ENCODE measurements at places on chromosomes 4 and X.

DNA sequence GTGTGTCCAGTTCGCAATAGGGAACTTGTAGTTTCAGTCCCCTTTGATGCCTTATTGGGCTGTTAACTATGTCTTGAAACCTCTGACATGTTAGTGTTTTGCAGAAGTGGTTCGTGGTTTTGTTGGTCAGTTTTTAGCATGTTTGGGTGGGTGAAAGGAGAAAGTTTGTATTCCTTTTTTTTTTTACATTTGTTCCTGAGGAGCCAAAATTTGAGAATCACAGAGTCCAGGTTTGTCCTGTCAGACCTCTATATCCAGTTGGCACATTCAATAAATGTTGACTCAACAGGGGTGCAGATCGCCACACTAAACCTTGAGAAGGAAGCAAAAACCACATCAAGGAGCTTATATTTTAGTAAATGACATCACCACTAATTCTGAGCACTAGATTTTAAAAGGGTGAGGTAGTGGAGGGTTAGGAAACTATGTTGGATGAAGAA, 26.2 kb downstream of the DLG3 start:
- DNase-seq = no peak

GRCh38 chr4:113537628-113538027, 223.9 kb downstream of the CAMK2D start:
- no peak for DNase-seq

- no peak for DNase-seq
Measured at GRCh38 chr4:81510643-81511178, 39.0 kb upstream of the RASGEF1B start.

- no peak for DNase-seq
Measured at GRCh38 chrX:40174854-40175510, 77.2 kb upstream of the BCOR start.

DNA sequence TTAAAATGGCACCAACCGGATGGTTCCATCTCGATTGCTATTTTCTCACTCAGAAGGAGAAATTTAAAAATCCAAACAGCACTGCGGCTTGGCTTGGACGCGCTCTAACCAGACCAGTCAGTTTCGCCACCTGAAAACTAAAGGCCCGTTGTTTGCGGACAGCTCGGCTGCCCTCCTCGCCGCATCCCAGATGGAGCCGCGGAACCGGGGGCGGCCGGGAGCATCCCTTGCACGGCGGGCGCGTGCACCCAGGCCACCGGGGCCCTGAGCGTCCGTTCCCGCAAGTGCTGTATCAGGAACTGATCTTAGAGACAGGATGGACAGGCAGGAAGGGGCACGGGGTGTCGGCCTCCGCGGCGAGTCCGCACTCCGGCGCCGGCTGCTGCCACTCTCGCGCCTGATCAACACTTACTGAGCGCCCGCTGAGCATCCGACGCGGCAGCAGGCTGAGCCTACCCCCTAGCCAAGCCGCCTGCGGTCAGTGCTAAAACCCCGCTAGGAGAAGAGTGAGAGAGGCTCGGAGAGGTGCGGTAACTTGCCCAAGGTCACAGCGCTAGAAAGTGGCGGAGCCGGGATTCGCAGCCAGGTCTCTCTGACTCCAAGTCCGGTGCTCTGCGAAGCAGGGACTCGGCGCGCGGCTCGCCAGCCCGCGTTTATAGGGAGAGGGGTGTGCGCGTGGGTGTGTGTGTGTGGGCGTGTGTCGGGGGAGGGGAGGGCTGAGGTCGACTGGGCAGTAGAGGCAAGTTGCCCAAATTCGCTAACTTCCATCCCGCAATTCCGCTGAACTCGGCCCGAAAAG, at the start of gene CITED1:
Gene CITED1, minus strand, starts transcription at position 629 of the 799 bp plus-strand sequence. CDS start 3,045 bp downstream, outside the sequence.
- DNase-seq = no peak

DNA sequence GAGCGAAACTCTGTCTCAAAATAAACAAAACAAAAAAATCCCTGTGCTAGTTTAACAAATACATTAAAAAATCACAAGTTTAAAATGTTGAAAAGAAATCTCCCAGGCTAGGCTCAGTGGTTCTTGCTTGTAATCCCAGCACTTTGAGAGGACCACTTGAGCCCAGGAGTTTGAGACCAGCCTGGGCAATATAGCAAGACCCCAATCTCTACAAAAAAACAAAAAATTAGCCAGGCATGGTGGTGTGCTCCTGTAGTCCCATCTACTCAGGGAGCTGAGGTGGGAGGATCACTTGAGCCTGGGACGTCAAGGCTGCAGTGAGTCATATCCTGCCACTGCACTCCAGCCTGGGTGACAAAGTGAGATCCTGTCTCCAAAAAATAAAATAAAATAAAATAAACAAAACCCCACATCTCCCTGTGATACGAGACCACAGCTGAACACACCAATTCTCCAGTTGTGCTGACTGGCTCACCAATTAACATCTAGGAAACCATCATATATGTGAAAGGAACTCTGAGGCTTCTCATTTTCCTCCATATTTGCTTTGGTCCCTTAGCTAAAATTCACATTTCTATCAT, 7.3 kb downstream of the RPS4X start:
- no peak for DNase-seq

GRCh38 chr4:98658287-98659105, at the start of gene TSPAN5:
Gene TSPAN5 (minus strand): TSS chr4:98658611.
- DNase-seq = no peak

GRCh38 chrX:21374163-21374993, at the start of gene CNKSR2:
Gene CNKSR2 (plus strand): TSS chrX:21374418. CDS start chrX:21374898, 480 bp downstream.
- no peak for DNase-seq

GRCh38 chr4:181820553-181820952, 422.6 kb upstream of the TENM3 start:
- no peak for DNase-seq

GRCh38 chrX:13667919-13668318, 15.0 kb downstream of the TCEANC start:
- no peak for DNase-seq

DNA sequence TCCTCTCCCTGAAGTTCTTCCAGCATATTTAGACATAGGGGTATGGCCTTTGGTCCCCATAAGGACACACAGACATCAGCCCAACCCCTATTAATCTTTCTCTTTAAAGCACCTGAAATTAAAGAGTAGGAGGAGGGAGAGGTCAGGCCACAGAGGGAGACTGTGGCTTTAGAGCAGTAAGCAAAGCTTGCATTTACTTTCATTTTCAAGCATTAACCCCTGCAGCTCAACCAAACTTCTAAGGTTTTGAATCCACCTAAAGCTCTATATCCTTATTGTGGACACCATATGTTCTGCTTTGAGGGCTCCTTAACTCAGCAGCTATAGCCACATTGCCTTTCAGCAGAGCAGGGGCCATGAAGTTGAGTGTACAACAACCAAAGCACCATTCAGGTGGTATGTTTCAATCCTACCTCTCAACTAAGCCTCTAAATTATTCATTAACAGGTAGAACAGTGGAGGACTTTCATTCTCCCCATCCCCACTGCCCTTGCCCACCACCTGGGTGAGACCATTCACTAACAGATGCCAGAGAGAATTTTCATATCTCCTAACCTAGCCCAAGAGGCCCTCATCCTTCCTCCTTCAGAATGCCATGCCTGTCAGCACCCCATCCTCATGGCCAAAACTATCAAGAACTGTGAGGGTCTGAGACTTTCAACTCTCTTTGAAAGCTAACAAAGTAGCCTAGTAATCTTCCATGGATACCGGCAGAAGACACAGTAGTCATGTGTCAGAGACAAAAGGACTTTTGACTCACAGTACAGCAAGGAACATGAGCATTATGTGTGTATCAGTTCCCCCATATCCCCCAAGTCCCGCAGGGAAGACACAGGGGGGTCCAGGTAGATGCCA, 20.8 kb downstream of the LIN54 start:
- DNase-seq = no peak

GRCh38 chr4:155615081-155615887, 51.4 kb upstream of the GUCY1A1 start:
- no peak for DNase-seq

GRCh38 chr4:185931986-185932385, 120.0 kb upstream of the SORBS2 start:
- DNase-seq = no peak

GRCh38 chrX:11137543-11138139, 26.5 kb downstream of the HCCS start:
- no peak for DNase-seq

DNA sequence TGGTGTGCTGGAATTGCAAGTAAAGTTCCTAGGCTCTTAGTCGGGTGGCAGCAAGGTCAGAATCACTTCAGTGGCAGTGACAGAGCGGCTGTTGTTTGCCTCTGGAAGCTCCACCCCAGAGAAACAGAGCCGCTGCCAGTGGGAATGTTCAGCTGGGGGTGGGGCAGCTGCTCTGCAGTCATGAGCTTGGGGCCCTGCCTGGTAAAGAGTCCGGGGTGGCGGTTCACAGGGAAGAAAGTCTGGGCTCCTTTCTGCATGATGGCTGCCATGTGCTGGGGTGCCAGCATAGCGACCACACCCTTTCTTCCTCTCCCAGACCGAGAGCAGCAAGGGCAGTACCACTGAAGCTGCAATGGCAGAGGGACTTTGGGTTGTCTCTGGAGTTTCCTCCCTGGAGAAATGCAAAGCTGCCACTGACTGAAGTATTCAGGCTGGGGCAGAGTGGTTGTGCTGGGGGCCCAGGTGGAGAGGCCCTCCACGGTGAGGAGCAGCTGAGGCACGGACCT, 108.8 kb upstream of the CENPE start:
- no peak for DNase-seq

DNA sequence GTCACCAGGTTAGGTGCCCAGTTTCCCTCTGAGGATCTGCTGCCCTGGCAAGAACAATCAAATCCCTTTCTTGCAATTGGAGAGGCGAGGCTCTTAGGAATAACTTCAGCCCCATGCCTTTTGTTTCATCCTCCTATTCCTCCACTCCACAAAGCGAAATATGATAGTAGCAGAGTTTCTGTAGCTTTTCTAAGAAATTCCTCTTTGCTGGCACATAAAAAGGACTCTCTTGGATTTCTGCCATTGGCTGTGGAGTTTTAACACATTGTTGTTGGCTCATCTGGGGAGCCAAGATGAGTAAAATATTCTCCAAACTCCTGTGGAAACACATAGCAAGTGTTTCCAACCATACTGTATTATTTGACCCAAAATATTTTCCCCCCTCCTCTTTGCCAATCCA, 11.0 kb upstream of the ADGRG2 start:
- DNase-seq = no peak

DNA sequence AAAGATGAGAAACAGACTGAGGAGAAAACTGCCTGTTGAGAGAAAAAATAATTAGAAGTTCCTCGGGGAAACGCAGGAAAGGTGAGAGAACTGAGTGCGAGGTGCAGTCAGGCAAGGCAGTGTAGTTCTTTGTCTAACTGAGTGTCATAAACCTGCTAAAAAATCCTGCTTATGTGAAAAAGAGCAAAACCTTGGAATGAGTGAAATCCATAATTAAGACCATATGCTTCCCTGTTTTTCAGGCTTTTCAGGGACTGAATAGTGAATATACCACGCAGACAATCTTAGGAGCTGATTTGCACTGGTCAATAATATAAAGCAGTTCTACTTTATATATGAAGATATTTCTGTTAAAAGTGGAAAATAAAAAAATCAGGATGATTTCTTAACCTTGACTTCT, 104.9 kb downstream of the RASGEF1B start:
- no peak for DNase-seq

DNA sequence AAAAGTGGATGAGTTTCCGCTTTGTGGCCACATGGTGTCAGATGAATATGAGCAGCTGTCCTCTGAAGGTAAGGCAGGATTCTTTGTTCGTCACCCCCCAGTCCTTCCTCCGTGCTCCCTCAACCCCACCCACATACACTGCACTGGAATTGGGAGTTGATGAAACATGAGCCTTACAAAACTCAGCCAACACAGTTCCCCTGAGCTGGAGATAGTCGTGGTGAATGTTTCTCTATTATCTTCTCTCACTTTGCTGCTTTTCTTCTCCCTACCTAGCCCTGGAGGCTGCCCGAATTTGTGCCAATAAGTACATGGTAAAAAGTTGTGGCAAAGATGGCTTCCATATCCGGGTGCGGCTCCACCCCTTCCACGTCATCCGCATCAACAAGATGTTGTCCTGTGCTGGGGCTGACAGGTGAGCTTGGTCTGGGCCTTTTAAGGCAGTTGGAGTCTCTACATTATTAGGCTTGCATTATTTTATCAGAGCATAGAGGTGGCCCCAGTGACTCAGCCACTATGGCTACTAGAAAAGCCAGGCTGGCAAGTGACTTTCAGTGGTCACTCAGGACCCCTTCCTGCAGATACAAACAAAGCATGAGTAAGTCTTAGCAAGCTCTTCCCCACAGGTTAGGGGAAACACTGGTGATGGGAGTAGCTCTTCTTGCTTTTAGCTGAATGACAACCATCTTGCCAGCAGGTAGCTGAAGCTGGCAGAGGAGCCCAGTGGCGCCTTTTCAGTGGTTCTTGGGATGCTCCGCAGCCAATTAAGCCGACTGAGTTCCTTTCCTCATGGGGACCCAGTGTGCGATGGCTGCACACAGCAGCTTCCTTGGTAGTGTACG, 1.6 kb downstream of the RPL10 start:
- no peak for DNase-seq

DNA sequence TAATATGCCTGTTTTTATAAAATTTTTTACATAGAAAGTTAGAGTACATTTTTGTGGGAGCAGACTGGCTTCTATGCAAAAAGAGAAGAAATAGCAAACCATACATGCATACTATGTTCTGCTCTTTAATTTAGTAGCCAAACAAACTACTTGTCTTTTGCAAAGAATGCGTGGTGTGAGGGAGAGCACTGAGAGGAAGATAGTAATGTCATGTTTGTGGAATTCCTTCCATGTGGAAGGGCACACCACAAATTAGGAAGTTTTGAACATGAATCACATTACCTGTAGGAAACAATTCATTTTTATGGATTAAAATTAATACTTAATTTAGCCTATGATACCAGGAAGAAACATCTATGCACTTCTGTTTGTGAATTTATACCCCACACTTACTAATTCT, 1529.1 kb upstream of the ADGRL3 start:
- no peak for DNase-seq

GRCh38 chrX:148601034-148601433, 100.6 kb downstream of the AFF2 start:
- DNase-seq = no peak

DNA sequence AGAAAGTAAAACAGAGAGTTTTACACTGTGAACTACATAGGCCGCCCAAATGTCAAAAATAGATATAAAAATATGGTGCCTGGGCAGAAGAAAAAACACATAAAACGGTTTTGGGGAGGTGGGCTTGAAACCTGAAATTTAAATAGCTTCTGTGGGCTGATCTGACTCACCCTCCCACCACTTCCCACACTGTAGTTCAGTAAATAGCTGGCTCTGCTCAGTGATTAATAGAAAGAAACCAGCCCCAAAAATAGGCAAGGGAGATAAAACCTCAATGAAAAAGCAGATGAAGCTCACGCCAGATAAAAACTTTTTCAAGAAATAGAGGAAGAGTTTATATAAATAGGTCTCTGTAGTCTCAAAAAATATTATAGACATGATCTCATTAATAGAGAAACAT, 13.2 kb upstream of the COX7B2 start:
- DNase-seq = no peak

- DNase-seq = no peak
Measured at GRCh38 chrX:65451663-65452062, 82.9 kb downstream of the LAS1L start.

DNA sequence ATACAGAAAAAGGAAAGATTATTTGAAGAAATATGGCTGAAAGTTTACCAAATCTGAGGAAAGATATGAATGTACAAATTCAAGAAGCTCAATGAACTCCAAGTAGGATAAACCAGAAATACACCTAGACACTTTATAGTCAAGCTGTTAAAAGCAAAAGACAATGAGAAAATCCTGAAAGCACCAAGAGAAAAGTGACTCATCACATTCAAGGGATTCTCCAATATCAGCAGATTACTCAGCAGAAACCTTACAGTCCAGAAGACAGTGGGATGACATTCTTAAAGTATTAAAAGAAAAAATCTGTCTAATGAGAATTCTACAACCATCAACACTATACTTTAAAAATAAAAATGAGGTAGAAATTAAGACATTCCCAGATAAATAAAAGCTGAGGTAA, 223.8 kb upstream of the ZCCHC13 start:
- no peak for DNase-seq

Measured in AG04449 (cell line).